ENCODE measurements at places on chromosomes 2 and 18.

- no peak for DNase-seq
Observed at GRCh38 chr2:41602341-41602740, 445.5 kb upstream of the PKDCC start.

GRCh38 chr2:64795024-64795592 is 141.4 kb upstream of the SERTAD2 start:
- no peak for DNase-seq

- no peak for DNase-seq
Observed at GRCh38 chr2:167733747-167734146, 513.6 kb downstream of the STK39 start.

DNA sequence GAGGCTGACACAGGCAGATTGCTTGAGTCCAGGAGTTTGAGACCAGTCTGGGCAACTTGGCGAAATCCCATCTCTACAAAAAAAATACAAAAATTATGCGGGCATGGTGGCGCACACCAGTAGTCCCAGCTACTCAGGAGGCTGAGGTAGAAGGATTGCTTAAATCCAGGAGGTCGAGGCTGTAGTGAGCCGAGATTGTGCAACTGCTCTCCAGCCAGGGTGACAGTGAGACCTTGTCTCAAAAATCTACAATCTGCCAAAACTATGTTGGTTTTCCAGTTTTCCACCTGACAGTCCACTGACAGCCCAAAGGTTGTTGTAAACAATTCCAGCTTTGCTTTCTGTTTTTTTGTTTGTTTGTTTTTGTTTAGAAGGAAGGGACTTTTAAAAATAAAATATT is 51.3 kb downstream of the KCMF1 start:
- no peak for DNase-seq

- peak; percentile 78 for DNase-seq
Observed at GRCh38 chr2:46535360-46535759, 56.0 kb downstream of the TMEM247 start.

GRCh38 chr2:136232456-136233172 is 114.7 kb upstream of the CXCR4 start:
- DNase-seq = no peak

- no peak for DNase-seq
Observed at GRCh38 chr2:138421971-138422335, 79.6 kb upstream of the SPOPL start.

GRCh38 chr2:157106950-157107349 is 150.6 kb upstream of the GALNT5 start:
- DNase-seq = no peak

- DNase-seq = peak; percentile 65
Observed at GRCh38 chr2:36663851-36664695, 32.4 kb upstream of the VIT start.

- no peak for DNase-seq
Observed at GRCh38 chr2:131046918-131047652, 46.2 kb downstream of the FAM168B start.

- peak; percentile 8 for DNase-seq
Observed at GRCh38 chr2:191302459-191303139, 57.4 kb downstream of the MYO1B start.

GRCh38 chr2:69483696-69484095 is 46.5 kb upstream of the NFU1 start:
- DNase-seq = no peak

- peak; percentile 61 for DNase-seq
Observed at GRCh38 chr2:219352448-219353023, 20.0 kb upstream of the RESP18 start.

GRCh38 chr18:62732617-62733016 is 17.3 kb downstream of the PHLPP1 start:
- no peak for DNase-seq

DNA sequence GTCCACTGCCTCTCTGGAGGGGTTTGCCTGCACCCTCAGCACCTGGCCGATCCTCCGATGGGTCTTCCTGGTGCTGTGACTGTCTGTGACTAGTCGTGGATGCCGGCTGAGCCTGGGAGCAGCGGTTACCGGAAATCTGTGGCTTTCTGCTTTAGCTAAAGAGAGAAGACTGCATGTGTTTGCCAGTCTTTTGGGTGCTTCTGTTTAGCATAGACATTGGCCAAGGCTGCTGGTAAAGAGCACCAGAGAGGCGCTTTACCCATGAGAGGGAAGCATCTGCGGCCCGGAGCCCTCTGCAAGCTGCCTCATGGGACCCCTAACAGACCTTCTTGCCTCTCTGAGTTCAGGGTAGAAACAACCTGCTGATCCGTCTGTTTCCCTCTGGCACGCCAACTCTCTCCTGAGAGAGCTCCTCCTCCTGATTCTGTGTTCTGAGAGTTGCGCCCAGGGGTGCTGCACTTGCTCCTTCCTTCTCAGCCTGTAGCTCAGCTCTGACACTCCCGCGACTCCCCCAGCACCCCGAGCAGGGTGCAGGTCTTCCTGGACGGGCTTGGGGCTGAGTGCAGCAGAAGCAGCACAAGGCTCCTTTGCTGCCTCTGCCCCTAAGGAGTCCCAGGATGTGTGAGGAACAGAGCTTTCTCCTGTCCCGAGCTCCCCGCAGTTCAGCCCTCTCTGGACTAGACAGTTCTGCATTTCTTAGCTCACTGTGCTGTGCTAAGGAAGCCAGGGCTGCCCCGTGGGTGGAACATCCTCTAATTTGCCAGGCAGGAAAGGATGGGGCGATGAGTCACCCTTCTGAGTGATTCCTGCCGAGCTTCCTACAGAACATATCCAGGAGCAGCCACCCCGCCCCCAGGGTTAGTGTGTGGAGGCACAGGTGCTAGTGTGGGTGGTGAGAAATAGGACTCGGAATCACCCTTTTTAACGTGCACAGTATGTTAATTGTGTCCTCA is 203.2 kb downstream of the SH3RF3 start:
- peak; percentile 47 for DNase-seq

DNA sequence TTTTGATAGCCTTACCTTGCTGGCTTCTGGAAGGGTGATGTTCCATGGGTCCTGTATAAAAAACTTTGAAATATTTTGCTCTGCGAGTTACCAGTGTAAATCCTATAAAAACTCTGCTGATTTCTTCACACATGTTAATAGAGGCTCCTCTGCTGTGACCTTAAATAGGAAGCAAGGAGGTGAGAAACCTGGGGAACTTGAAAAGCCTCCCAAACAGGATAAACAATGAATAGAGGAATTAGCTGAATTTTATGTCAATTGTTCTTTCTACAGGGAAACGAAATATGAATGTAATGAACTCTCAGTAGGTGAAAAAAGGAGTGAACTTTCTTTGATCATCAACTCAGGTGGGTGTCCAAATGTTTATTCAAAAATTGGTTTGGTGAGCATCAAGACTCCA is 10.8 kb upstream of the CCL20 start:
- DNase-seq = no peak

GRCh38 chr18:75880925-75881504 is 453.5 kb upstream of the SMIM21 start:
- DNase-seq = no peak

DNA sequence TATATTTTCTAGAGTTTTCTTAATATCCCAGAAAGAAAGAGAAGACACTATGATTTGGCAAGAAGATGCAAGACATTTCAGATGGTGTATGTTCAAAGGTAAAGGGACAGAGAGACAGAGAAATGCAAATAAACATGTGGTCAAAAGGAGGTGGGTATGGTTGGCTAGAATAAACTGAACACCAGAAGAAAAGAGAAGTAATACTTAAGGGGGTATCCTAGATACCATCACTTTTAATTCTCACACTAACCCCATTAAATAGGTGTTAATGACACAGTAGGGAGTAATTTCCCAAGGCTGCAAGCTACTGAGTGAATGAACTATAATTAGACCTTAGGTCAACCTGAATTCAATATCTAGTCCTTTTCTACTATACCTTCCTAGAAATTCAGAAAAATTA is 111.2 kb upstream of the CD226 start:
- DNase-seq = no peak

DNA sequence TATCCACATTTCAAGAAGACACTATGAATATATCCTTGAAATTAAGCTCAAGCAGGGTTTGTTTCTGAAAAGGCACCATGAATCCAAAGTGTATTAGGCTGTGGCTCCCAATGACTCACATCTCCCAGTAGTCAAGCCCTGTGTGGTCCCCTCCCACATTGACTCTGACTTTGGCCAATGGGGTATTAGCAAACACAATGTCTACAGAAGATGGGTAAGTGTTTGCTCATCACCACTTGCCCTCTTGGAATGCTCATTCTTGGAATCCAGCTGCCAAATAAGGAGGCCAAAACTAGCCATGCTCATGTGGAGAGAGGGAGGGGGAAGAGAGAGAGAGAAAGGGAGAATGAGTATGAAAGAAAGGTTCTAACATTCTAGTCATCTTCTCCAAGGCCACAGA is 490.0 kb downstream of the TXNL1 start:
- no peak for DNase-seq

DNA sequence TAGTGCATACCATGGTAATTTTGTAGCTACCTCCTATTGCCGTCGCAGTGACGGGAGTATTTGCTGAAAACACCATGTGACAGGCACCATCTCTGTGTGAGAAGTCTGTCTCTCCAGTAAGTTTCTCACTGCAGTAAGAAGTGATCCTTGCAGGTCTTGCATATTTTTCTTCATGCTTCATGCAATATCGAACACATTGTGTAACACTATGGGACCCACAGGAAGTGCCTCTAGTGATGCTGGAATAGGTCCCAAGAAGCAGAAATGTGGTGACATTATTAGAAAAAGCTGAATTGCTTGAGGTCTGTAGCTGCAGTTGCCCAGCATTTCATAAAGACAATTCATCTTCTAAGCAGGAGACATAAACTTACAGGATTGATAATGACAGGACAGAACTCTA is 167.6 kb downstream of the DCDC2C start:
- no peak for DNase-seq

DNA sequence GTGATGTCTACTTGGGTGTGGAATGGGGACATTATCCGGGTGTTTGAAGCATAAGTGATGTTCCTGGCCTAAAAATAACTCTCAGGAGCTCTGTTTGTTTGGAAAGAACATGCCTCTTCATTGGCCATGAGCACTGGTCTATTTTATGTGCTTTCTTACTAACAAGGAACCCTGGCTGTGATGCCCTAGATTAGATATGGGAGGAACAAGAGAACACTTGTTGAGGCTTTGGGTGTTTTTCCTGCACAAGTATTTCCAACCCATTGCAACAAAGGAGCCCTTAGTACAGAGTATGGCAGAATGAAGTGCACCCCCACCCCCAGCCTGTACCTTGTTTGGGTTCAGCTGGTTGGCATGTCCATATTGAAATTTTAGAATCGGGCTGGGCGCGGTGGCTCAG is 95.9 kb downstream of the SLC4A3 start:
- no peak for DNase-seq

DNA sequence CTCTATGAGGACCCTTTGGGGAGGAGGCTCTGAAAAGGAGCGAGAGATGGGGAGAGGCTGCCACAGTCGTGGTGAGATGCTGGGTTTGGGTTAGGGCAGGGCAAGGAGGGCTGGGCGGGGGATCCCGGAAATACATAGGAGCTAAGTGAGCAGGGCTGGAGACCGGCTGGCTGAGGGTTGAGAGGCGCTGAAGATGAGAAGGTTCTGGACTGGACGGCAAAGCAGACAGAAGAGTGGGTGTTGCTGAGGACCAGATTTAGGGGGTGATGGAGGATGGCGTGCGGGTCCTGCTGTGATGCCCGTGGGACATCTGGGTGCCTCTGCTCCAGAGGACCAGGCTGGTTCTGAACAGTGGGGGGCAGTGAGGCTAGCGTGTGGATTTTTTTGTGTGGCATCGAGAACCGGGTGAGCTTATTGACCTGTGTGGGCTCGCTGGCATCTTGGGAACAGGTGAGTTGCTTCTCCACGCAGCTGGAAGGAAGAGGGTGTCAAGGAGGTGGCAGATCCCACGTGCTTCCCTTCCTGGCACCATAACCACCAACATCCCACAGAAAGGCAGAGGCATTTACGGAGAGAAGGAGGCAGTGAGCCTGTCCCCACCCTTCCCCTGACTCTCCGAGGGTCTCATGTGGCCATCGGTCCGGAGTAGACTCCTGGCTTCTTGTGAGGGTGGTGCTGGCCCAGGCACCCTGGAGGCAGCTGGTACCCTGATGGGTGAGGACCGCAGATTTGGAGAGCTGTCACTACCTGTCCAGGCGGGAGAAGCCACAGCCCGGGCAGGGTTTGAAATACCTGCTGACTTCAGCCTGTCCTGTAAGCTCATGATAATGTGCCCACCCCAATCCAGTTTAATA is 70.3 kb downstream of the ASB1 start:
- DNase-seq = no peak

DNA sequence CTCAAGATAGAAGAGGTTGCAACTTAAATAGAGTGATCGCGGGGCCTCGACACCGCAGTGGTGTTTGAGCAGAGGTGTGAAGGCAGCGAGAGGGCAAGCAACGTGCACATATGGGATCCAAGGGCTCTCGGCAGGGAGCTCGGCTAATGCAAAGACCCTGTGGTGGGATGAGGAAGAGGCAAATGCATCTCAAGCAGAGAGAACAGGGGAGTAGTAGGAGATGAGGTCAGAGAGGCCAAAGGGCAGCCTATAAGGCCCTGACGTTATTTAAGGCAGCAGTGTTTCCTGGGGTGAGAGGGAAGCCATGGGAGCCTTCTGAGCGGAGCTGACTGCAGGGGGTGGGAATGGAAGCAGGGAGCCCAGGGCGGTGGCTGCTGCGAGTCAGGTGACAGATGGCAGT is 74.5 kb downstream of the MRPS9 start:
- DNase-seq = no peak

- DNase-seq = no peak
Observed at GRCh38 chr2:218011653-218012040, 8.9 kb upstream of the TNS1 start.

- DNase-seq = no peak
Observed at GRCh38 chr2:15498554-15498953, 62.6 kb downstream of the NBAS start.

- DNase-seq = no peak
Observed at GRCh38 chr2:139949242-139949972, 1169.2 kb upstream of the NXPH2 start.

GRCh38 chr2:166334805-166335204 is 40.9 kb downstream of the SCN9A start:
- DNase-seq = no peak

GRCh38 chr2:217933617-217933993 is 69.2 kb downstream of the TNS1 start:
- DNase-seq = no peak

- DNase-seq = no peak
Observed at GRCh38 chr2:127157651-127158485, 50.9 kb upstream of the BIN1 start.

Data from activated CD4-positive, alpha-beta T cell treated with anti-CD3 and anti-CD28 coated beads, Interleukin-10, Interleukin-2, amounts not matched to agents 100 ng/mL and 50 ng/mL, durations not matched to agents 16 hours and 8 hours (primary cell).